Heart left ventricle (tissue), 16 donors: ENCODE measurements at places on chromosomes 12 and 14. TPM values are rescaled to one million over a fixed set of nuclear protein-coding genes. Genes with fewer than 3 reads are reported as not detected.

CAPZA3 gene
- not detected for polyA plus RNA-seq

DNA sequence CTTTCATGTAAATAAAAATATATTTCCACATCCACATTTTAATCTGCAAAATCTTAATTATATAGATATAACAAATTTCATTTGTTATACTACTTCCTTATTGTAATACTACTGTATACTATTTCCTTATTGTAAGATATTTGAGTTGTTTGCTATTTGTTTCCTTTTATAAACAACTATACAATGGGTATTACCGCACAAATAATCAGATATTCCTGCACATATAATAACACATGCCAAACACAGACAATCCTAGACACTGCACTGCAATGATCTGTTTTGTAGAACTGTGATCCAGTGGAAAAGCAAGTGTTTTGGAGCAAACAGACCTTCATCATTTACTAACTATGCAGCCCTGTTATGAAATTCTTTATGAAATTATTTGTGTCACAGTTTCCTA lies 30.5 kb downstream of the PRKD1 start:
- DNase-seq = no peak

GRCh38 chr12:24596768-24597388 lies 352.0 kb downstream of the BCAT1 start:
- no peak for DNase-seq

DNA sequence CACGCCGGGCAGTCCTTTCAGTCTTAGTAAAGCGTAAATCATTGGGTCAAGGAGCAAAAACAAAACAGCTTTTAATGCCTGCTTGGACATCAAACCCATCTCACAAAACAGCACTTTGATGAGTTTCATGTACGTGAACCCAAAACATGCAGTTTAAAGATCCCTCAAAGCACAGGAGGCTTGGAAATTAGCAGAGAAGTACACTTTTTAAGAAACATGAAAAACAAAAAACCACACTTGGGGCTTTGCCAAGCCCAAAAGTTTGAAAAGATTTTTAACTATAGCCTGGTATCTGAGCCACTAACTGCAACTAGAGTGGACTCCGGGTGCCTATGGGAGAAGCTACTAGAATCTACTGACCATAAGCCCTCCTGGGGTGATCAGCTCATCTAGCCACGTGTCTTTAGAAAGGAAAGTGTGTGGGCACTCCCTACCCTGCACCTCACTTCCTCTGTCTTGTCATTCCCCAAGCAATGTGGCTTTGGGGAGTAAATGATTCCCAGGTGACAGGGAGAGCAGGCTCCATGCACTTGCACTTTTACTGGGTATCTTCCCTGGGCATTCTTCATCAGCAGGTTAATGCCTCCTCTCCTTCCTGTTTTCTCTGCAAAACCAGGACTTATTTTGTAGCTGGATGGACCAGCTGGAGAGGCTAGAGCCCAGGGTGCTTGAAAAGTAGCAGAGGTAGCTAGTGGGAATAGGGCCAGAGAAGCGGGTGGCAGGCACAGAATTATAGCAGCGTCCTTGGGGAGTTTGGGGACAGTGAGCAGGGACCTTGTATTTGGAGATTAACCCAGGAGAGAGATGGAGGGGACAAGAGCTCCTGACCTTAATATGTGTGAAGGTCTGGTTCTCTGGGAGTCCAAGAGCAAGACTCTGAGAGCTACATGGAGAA lies 339.3 kb downstream of the BCL11B start:
- no peak for DNase-seq
